ENCODE measurements at places on chromosomes 12 and 14.

GRCh38 chr12:4320497-4320852 is 538 bp upstream of the TIGAR start:
- DNase-seq, result no peak

DNA sequence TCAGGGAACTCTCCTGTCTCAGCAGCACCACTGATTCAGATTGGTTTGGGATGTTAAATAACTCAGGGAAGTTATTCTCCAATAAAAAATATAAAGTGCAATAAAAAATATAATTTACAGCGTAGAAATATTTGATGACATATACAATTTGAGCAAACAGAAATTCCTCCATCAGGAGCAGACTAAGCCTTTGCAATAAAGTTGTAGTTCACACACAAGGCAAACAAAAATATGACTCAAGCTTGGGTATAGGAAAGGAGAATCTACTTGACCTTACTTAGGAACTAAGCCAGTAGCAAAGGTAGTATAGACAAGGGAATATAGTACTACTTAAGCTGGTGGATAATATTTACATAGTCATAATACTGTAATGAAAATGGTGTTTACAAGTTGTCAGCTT is 264.1 kb downstream of the KIF21A start:
- DNase-seq, result no peak

GRCh38 chr12:105343836-105344235 is 13.3 kb downstream of the C12orf75 start:
- DNase-seq, result no peak

DNA sequence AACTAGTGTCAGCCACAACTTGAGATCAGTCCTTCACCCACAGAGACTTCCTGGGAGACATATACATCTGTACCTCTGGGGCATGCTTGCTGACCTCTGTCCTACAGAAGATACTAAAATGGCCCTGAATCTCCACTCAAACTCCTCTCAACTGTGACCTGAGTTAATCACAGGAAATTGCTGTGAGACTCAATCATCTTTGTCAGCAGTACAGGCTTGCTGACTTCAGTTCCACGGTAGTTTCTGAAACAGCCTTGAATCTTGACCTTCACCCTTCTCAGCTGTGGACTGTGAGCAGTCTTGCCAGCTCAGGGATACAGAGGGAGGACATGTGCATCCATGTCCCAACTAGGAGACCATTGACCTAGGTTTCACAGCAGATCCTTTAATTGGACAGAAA is 1.4 kb upstream of the KLRC1 start:
- DNase-seq, result no peak

GRCh38 chr12:41596190-41596589 is 408.1 kb downstream of the PDZRN4 start:
- DNase-seq, result no peak

- DNase-seq, result no peak
Observed at GRCh38 chr14:104664107-104664506, 25.3 kb upstream of the INF2 start.

- no peak for DNase-seq
Observed at GRCh38 chr12:109697877-109698468, 15.7 kb upstream of the FAM222A start.

- peak; percentile 55 for DNase-seq
Observed at GRCh38 chr12:58888131-58888783, 32.0 kb downstream of the LRIG3 start.

- DNase-seq, result no peak
Observed at GRCh38 chr12:69046363-69046762, 113.4 kb upstream of the CPM start.

DNA sequence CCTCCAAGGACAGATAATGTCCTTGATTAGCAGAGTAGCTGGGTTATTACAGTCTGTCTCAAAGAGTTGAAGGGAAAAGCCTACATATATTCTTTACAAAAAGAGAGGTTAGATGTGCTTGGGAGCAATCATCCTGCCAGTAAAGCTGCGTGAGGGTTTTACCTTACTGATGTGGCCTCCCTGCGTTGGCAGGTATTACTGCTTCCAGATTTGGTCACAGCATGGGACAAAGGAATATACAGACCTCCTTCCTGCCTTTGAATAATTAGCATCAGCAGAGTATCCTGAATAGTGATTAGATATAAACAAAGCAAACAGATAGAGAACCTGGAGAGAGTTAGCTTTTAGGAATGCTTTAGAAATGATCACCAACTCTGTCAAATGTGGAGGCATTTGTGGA is 69.6 kb downstream of the TMTC2 start:
- no peak for DNase-seq

DNA sequence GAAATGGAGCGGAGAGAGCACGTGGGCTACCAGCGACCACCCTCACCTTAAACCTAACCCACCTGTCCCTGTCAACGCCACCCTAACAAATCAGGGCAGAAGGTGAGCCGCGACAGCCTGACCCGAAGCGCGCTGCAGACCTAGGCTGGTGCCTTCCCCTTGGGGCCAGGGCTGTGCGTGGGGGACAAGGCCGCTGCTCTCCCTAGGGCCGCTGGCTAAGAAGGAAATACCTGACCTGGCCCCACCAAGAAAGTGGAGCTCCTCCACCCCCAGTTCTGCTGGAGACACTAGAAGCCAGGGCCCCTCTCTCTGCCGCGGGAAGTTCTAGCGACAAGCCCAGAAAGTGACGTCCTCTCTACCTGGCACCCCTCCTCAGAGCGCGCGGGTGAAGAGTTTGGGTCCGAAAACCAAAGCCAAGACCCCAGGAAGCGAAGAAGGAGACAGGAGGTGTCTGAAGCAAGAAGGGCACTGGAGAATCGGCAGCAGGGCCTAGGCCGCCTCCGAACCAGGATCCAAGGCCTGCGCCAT is 7.5 kb downstream of the SIX1 start:
- no peak for DNase-seq

GRCh38 chr14:33848706-33849454 is 102.0 kb downstream of the EGLN3 start:
- no peak for DNase-seq

DNA sequence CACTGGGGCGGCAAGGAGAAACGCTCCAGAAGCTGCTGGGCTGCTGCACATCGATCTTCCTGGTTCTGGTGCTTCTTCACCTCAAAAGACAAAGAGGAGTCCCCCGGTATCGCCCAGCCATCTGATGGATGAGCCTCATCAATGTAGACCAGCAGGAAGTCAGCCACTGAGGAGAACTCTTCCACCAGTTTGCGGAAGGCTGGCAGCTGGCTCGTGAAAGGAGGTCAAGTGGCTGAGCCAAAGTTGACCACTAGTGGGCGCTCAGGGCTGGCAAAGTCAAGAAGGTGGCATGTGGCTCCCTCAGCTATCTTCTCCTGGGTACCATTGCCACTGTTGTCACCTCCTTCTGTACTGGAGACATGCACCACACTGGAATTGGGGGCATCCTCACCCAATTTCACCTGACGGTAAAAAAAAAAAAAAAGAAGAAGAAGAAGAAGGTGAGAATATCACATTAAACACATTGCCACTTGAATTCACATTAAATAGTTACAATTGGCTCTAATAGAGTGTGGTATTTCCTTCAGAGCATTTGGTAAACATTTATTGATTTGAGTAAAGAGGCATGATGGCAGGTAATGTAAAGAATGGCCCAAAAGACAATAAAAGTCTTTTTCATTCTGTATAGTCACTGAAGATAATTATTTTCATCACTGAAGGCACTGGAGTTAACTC is 8.3 kb downstream of the DIO2 start:
- DNase-seq, result no peak

- no peak for DNase-seq
Observed at GRCh38 chr14:75042035-75042434, 9.2 kb downstream of the MLH3 start.

GRCh38 chr12:112424126-112424525 is 5.4 kb downstream of the PTPN11 start:
- DNase-seq, result no peak

DNA sequence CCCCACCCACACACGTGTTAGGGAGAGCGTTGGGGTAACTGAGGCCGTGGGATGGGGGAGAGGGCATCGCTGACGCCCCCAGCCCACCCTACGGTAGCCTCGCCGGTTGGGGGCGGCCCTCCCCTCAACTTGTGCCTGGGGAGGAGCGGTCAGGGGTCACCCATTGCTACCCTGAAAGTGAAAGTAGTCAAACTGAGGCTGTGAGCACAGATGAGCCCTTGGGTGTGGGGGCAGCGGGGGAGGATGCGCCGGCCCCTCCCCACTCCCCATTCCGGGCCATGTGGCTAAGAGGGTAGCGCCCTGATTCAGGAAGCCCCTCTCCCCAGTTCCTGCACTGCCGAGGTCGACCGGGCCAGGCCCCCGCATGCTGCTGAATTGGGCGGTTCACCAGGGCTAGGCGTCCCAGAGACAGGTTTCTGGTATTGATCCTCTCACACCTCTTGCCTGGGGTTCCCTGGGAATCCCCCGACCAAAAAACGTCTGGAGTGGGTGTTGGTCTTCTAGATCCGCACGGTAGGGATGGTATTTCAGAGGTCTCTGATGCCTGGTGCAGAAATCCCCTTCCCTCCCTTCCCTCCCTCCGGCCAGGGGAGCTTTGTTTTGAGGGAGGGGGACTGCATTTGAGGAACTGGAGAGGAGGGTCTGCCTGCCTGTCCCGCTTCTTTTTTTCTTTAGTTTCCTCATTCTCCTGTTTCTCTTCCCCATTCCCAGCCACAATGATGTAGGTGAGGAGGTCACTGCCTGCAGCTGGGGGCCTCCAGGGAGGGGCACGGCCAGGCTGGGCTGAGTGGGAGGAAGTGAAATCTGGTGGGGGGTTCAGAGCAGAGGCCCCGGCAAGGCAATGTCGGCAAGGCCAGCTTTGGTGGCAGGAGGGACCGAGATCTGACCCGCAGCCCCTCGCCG is 1.0 kb downstream of the SH2B3 start:
- no peak for DNase-seq

- no peak for DNase-seq
Observed at GRCh38 chr12:92608151-92609091, 94.4 kb upstream of the PLEKHG7 start.

GRCh38 chr14:105760691-105761344 is 234.4 kb downstream of the TMEM121 start:
- DNase-seq, result no peak

GRCh38 chr12:90017316-90017715 is 308.7 kb upstream of the ATP2B1 start:
- no peak for DNase-seq

- DNase-seq, result no peak
Observed at GRCh38 chr14:104142946-104143470, 4.6 kb downstream of the KIF26A start.

DNA sequence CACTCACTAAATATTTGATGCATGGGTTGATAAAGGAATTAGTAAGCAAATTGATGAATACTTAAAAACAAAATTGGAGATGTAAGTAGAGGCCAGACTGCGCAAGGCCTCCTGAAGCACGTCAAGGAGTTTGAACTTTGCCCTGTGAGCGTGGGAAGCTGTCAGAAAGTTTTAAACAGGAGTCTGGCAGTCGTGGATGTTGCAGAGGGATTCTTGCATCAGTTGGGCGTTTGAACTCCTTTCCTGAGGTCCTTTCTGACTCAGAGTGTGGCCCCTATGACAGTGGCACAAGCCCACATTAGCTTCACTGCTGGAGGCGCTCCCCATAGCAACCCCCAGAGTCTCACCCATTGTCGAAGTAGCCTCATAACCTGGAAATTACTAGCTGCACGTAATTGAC is 17.9 kb upstream of the IL22 start:
- no peak for DNase-seq

- peak; percentile 88 for DNase-seq
Observed at GRCh38 chr12:93784339-93785086, 107.3 kb downstream of the CRADD start.

GRCh38 chr14:82084813-82085212 is 551.2 kb upstream of the SEL1L start:
- no peak for DNase-seq

DNA sequence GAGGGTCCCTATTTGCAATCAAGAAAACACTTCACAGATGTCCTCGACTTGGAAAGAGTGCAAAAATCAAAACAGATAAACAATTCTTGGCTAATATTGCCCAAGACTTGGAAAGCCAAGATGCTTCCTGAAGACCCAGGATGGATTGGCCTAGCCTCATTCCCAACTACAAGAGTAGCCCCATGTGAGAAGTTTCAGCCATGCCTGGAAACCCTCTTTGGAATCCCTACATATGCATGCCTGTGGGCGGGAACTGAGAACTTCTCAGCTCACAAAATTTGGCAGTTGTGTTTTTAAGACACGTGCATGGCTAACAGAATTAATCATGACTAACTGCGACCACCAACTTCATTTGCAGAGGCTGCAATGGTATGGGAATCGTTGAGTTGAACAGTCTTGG is 283.2 kb upstream of the TBX3 start:
- DNase-seq, result no peak

DNA sequence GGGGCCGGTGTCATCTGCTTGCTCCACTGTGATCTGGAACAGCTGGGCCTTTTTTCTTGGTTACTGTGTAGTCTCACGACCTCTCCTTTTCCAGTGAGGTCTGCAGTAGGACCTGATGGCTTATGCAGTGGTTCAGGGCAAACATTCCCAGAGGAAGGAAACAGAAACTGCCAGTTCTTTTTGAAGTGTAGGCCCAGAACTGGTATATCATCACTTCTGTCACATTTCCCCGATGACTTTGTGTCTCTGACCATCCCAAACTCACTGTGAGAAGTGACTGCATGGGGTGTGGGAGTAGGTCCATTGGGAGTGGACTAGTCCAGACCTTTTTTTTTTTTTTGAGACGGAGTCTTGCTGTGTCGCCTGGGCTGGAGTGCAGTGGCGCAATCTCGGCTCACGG is 38.4 kb downstream of the RCOR1 start:
- no peak for DNase-seq

DNA sequence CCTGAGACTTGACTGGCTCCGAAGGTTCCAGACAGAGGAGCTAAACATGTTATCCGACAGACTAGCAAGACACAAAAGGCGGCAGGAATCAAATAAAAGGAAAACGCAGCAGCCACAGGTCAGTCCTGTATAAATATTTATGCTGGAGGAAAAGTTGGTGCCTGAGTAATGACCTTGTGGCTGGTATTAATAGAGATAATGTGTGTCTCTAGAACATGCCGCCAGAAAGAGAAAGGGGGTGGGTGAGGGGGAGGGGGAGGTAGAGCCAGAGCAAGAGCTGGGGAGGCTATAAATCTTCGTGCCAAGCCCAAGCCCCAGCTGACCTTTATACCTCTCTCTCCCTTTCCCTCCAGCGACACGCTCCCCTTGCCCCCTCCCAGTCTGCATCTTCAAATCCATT is 590.4 kb downstream of the MED13L start:
- DNase-seq, result no peak

- DNase-seq, result no peak
Observed at GRCh38 chr14:65096323-65097089, 5.8 kb downstream of the MAX start.

- DNase-seq, result no peak
Observed at GRCh38 chr14:48319823-48320222, 644.4 kb upstream of the MDGA2 start.

- no peak for DNase-seq
Observed at GRCh38 chr12:48004053-48004941, at the start of gene COL2A1. Gene COL2A1, minus strand, starts transcription at chr12:48004476. Its CDS starts 155 bp downstream, at chr12:48004321.

Data from non-pigmented ciliary epithelial cell (primary cell).